ENCODE measurements at places on chromosomes 3 and 15.

- no peak for DNase-seq
Observed at GRCh38 chr3:190696777-190697501, 165.6 kb downstream of the GMNC start.

DNA sequence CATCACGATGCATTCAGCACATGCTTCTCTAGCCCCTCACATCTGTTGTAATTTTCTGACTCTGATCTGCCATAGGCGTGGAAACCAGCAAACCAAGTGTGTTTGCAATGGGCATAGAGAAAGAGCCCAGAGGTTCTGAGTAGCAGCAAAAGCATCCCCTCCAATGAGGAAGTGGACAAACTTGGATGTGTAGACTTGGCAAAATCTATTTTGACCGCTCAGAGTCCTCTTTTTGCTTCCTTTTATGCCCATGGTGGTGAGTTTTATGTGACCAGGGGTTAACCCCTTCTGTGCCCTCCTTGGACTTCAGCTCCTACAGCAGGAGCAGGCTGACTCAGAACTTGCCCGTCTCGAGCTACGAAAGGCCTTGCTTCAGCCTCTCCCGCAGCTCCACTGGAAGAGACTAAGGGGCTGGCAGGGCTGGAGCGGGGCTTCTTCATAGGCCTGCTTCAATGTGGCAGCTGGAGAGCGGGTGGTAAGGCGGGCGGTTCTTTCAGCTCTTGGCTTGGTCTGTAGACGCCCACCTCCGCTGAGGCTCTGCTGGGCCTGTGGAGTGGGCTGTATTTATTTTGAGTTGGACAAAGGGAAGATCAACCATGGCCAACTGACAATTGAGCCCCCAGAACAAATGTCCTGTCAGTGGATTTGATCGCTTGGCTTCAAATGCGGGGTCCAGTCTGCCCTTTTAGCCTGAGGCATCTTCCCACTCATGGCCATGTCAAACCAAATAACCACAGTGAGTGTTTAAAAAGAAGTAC, 6.5 kb upstream of the ETV5 start:
- no peak for DNase-seq

DNA sequence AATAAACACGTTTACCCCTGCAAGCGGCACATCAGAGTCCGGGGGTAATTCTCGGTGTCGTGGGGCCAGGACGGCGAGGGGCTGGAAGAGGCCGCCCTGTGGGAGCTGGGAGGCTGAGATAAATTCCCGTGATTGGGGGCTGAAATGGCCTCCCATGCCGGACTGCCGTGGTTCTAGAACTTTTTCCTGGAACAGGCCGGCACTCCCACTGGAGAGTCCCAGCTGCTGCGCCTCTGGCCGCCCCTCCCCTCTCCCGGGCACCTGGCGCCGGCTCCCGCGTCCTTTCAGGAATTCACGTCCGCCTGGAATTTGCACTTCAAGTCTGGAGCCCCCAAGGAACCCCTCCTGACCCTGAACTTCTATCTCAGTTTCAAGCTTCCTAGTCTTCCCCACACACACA, 10.8 kb upstream of the LRRC2 start:
- no peak for DNase-seq

DNA sequence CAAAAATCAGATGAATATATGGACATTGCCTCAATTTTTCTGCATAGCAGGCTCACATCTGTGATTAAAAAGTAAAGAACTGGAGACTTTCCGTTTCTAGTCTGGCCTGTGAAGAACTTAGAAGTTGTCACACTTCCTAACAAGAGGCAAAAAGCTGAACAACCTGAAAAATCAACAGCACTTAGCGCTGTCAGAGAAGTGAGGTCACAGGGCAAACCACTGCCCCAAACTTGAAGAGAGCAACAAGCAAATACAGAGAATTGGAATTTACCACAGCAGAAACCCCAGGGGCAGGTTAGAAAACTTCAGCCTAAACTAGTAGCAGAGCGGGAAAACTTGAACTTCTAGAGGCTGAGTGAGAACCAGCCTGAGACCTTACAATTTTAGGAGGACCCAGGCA, 38.9 kb downstream of the CCDC54 start:
- peak; percentile 23 for DNase-seq

GRCh38 chr3:140430494-140430893, 247.4 kb upstream of the TRIM42 start:
- no peak for DNase-seq

GRCh38 chr3:196707566-196707965, 4.5 kb downstream of the CEP19 start:
- DNase-seq, result peak; percentile 28

- DNase-seq, result no peak
Observed at GRCh38 chr15:81357180-81357686, 16.8 kb downstream of the TMC3 start.

GRCh38 chr15:68795298-68795848, 25.3 kb downstream of the ANP32A start:
- peak; percentile 92 for DNase-seq

GRCh38 chr3:43855674-43856299, 165.0 kb downstream of the ABHD5 start:
- no peak for DNase-seq

- no peak for DNase-seq
Observed at GRCh38 chr3:76615719-76616118, 424.2 kb upstream of the ROBO2 start.

DNA sequence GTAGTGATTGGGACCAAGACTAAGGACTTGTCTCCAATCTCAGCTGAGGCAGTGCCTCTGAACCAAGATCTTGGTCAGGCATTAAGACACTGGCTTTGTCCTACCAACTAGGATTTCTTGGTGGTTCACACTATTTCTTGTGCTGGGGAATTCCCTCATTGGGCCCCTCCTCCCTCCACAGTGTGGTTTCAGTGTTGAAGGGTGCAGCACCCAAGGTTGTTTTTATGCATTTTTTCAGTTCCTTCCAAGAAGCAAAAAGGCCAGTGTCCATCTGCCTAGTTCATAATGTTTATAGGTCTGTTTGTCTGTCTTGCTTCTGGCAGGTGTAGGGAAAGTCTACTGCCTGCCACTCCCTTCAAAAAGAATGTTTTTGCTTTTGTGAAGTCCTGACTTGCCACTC, 10.6 kb upstream of the ITPKA start:
- DNase-seq, result no peak

DNA sequence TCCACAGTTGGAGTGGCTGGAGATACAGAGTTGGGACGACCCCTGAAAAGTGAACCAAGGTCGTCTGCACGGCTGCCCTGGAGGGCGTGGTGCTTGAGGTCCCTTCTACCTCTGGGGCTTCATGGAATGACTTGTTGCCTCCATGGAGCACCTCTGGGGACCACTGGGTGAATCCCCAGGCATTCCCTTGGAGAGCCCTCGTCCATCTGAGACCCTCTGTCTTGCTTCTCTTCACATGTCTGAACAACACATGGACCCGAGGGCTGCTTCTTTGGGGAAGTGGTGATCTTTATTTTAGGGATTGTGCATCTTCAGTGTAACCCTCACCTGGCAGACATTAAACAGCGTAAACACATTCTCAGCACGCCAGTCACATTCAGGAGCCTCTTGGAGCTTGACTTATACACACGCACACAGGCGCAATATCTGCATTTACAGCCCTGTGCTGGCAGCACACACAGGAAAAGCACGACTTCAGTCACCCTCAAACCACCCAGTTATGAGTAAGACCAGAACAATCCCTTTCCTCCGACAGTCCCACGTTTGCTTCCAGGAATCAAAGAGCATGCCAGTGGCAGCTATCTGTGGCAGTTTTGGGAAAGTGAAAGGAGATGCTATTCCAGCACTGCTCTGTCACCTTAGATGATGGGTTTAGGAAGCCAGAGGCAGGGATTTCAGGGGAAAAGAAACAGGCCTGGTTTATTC, 12.6 kb downstream of the FAM107A start:
- DNase-seq, result peak; percentile 53

DNA sequence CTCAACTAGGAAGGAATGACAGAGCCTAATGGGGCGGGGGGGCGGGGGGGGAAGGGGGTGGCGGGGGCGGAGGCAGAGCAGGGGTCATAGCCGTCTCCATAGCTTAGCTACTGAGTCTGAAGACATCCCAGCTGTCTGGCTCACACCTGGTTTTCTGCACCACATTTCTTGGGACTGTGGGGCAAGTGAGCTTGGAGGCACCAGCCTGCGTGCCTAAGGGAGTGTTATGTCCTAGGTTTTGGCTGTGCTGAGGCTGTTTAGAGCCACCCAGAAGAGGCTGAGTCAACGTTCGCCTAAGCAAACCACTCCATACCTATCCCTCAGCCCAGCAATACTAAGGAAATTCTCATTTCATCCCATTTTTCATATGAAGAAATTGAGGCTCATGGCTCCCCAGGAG, 1.4 kb downstream of the IL17RD start:
- DNase-seq, result no peak

- DNase-seq, result no peak
Observed at GRCh38 chr3:29356062-29356461, 75.2 kb downstream of the RBMS3 start.

DNA sequence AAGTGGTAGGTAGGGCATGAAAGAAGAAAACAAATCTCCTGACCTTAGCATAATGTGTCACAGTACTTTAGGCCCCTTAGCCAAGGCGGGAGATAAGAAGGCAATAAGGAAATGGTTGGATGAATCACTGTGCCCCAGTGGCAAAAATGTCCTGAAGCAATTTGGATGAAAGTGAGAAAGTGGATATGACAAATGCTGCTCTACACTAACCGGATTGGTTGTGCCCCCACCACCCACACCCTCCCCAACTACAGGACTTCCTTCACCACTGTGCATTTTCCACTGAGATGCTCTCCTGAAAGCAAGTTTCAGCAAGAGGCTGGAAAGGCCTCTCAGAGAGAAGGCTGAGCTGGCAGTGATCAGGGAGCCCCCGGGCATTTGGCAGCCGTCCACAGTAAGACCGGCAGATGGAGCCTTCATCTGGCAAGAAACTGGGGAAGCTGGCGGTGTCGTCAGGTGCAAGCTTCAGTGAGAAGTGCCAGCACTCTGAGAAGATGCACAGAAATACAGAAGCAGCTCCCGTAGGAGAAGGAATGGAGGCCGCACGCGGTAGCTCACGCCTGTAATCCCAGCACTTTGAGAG, 63.8 kb downstream of the ATP1B3 start:
- peak; percentile 100 for DNase-seq

DNA sequence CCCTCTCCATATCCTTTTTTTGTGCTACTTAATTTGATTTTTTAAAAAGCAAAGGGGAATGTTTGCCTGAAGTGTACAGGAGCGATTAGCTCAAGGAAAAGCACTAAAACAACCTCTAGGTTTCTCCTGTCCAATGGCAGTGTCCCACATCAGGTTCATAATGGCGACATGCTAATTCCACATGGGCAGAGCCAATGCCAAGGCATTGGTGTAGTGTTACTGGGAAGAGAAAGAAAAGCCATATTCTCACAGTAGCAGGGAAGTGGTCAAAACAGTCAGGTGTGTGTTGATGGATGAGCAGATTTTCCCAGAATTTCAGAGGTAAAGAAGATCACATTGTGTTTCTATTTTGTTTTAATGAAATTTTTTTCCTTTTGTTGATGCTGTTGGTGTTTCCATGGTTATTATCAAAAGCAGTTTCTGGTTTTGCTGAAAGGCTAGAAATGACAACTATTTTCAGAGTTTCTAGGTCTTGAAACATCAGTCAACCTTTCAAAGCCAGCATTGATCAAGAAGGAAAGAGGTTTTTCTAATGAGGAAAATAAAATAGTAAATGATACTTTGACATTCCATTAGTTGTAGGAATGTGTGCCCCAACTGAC, 65.2 kb downstream of the FNDC3B start:
- DNase-seq, result peak; percentile 70

DNA sequence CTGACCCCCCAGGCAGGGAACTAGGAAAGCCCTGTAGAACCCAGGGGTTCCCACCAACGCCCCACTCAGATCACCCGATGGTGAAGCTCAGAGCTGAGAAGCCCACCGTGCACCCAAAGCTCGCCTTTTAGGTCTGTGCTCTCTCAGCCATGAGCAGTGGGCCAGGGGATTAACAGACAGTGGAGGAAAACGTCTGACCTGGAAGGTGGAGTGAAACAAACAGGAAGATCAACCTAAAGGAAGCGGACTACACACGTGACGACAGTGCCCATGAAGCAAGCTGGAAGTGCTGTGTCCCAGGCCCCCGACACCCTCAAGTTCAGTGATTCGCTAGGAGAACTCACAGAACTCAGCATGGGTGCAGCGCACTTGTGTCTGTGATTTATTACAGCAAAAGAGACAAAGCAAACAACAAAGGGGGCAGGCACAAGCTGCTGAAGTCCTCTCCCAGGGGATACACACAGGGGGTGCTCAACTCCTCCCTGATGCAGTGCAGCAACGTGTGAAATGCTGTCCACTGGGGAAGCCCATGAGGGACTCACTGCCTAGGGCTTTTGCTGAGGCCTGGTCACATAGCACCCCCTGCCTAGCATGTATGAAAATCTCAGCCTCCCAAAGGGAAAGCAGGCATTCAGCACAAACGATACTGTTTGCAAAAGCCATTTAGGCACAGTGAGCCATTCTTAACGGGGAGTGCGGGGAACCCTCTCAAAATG, 43.5 kb downstream of the CFAP92 start:
- no peak for DNase-seq

DNA sequence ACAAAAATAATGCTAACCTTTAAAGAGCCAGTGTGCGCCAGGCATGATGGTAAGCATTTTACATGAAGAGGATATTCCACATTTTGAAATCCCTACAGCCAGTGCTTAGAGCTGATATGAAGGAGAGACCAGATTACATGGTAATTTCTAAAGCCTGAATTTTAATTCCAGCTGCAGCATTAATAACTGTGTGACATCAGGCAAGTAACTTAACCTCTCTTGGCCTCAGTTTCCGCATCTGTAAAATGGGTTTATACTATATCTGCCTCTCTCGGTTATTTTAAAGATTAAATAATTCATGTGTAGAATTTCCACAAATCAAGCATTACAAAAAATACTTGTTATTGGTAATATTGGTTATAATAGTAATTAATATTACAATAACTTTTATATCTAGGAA, 165.4 kb downstream of the UACA start:
- no peak for DNase-seq

GRCh38 chr3:52236424-52236886, 2.5 kb downstream of the TWF2 start:
- no peak for DNase-seq

GRCh38 chr15:87662575-87662974, 594.0 kb downstream of the NTRK3 start:
- no peak for DNase-seq

- no peak for DNase-seq
Observed at GRCh38 chr3:139647866-139648435, 29.8 kb downstream of the NMNAT3 start.

- no peak for DNase-seq
Observed at GRCh38 chr15:67745073-67746006, 80.0 kb upstream of the SKOR1 start.

DNA sequence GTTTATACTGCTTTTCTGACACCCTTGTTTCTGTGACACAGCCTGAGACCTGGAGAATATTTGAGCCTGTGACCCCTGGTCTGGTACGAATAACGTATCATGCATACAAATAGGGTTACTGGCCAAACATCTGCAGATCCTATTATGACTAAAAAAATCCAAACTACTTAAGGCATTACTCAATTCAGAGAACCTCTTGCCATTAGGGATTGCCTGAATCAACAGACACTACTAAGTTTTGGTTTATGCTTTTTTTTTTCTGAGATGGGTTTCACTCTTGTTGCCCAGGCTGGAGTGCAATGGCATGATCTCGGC, 35.4 kb downstream of the OSBPL10 start:
- no peak for DNase-seq

- no peak for DNase-seq
Observed at GRCh38 chr15:70385052-70385451, 287.3 kb upstream of the TLE3 start.

Data from foreskin keratinocyte (primary cell).